Hypothalamus (tissue), 51 donors: ENCODE measurements at places on chromosomes 5 and 9.
A peak's percentile ranks its signal among the peaks of the same experiment; 100 is the strongest.

GRCh38 chr5:135150767-135151166 lies 116.7 kb upstream of the PITX1 start:
- DNase-seq = no peak

GRCh38 chr5:1914471-1914870 lies 31.7 kb upstream of the IRX4 start:
- DNase-seq = no peak

DNA sequence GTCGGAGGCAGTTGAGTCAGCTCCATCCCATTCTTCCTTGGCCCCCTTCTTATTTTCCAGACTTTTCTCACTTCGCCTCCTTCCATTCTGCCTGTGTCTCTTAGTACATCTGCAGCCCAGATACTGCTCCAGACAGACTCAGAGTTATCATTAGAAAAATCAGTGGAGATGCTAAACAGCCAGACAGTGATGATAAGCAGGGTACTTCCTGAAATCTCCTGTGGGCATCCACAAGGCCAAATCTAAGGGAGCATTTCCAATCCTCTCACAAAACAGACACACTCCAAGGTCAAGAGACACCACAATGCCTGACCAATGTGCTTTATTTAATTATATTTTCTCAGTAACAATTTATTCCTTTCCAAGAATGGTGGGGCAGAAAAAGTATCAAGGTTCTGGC lies 14.5 kb upstream of the RLN1 start:
- DNase-seq = no peak

GRCh38 chr5:84032324-84032723 lies 311.7 kb upstream of the HAPLN1 start:
- DNase-seq = no peak

DNA sequence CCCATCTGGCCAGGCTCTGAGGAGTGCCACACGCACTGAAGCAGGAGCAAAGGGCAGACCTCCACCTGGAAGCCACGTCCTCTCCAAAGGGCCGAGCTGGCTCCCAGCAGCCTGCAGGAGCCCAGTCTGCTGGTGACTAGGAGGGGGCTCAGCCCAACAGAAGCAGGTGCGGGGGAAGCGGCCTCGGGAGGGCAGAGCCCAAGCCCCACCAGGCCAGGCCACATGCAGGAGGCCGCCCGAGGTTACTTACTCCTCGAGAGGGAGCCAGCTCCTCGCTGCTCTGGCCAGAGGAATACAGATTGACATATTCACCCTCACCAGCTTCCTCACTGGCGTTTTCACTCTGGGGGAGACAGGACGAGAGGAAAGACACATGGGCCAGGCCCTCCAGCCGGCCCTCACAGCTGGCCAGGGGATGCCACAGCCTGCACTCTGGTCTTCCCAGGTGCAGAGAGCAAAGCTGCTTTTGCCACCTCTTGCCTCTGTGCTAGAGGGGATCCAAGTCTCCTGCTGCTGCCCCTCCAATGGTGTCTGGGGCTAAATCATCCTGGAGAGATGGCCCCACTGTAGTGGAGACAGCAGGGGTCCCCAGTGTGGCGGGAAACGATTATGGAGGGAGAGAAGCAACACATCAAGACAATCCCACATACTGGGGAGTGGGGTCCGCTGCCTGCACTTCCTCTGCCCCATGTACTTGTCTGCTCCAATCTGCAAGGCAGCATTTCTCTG lies 58.6 kb downstream of the PRRT1B start:
- DNase-seq = no peak

GRCh38 chr5:40172721-40173120 lies 507.0 kb upstream of the PTGER4 start:
- DNase-seq = no peak

DNA sequence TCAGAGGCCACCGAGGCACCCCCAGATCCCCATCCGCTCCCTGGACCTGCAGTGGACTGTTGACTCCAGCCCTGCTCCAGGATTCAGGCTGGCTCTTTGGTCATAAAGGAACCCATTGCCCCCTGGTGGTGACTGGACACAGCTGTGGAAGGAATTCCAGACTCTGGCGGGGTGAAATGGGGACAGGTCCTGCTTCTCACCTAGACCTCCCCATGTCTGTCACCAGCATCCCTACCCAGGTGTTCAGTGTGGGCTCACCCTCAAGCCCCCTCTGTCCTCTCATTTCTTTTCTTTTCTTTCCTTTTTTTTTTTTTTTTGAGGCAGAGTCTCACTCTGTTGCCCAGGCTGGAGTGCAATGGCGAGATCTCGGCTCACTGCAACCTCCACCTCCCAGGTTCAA lies 25.5 kb upstream of the STXBP1 start:
- DNase-seq = peak; percentile 73

GRCh38 chr5:121748686-121749085 lies 103.0 kb upstream of the FTMT start:
- no peak for DNase-seq

- no peak for DNase-seq
These were observed 177.1 kb downstream of the ATP10B start for GRCh38 chr5:160674901-160675300.

DNA sequence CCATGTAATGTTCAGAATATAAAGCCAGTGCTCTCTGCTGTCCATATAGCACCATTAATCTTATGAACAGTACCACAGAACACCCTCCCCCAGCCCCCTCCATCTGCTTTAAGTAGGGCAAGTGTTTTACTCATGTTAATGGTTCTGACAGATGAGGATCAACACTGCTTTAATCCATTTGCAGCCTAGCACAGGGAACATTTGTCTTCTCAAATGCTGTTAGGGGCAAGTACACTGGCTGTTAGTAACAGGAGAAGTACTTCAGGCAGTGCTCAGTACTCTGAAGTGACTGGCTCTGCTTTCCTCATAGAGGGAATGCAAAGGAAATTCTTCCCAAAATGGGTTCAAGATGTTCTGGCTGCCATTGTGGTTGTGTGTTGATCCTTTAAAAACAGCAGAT lies 202.6 kb downstream of the DCP2 start:
- DNase-seq = no peak

- DNase-seq = no peak
These were observed 7.4 kb downstream of the GALNT10 start for GRCh38 chr5:154197801-154198491.

DNA sequence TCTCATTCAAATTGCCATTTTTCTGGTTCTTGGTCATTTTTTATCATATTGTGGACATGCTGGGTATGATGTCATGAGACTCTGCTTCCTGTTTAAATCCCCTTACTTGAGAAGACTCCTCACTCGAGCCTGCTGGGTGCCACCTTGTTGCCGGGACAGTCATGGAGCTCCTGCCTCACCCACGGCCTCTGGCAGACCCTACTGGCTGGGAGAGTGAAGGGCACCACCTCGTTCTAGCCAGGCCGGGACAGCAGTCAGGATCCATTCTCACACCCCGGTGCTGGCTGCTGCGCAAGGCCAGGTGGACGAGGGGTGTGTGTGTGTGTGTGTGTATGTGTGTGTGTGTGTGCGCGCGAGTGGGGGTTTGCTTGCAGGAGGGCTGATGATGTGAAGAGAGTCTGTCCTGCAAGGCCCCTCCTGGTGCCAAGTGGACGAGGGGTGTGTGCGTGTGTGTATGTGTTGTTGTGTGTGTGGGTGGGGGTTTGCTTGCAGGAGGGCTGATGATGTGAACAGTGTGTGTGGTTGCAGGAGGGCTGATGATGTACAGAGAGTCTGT lies 4.4 kb downstream of the CEP72 start:
- no peak for DNase-seq

DNA sequence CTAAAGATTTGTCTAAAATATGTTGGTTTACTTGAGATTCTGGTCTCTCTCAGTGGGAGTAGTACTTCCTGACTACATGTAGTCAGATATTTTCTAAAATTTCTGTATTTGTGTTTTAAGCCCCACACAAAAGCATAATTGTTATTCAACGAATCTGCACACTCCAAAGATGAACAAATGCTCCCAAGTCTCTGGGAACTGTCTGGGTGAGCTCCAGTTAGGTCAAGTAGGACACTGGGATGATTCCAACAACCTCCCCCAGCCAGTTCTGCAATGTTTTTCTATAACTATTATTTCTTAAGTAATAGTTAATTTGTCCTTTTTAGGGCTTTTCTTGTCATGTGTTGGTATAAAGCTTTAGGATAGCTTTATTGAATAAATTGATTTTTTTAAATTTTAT lies 174.6 kb downstream of the FAM174A start:
- no peak for DNase-seq

DNA sequence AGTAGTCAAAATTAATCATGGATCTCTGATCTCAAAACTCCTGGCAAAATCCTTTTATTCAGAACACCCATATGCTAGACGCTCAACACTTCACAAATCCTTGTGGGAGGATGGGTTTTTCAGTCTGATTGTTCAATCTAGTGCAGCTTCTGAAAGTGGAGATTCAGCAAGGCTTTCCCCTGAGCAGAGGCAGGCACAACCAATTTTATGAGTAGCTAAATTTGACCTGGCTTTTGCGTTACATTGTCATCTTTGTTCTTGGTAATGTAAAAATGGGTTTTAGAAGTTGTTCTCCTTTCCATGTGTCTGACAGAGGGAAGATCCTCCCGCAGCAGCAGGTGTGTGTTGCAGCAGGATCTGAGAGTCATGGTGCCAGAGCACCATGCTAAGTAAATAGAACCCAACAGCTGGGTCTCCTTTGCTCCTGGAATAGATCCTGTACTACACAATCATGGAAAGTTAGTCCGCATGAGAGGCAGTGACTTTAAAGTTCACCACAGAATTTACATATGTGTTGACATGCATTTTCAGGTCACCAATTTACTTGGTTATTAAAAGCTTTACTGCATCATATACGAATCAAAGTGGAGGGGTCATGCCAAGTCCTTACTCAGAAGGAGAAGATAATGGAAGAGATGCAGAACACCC lies 70.1 kb upstream of the MEF2C start:
- no peak for DNase-seq

GRCh38 chr5:98576275-98576674 lies 197.2 kb upstream of the RGMB start:
- no peak for DNase-seq

- DNase-seq = no peak
These were observed 110.4 kb downstream of the TRPM6 start for GRCh38 chr9:74777136-74777879.

- DNase-seq = no peak
These were observed 106.2 kb downstream of the PRDM9 start for GRCh38 chr5:23613566-23613965.

DNA sequence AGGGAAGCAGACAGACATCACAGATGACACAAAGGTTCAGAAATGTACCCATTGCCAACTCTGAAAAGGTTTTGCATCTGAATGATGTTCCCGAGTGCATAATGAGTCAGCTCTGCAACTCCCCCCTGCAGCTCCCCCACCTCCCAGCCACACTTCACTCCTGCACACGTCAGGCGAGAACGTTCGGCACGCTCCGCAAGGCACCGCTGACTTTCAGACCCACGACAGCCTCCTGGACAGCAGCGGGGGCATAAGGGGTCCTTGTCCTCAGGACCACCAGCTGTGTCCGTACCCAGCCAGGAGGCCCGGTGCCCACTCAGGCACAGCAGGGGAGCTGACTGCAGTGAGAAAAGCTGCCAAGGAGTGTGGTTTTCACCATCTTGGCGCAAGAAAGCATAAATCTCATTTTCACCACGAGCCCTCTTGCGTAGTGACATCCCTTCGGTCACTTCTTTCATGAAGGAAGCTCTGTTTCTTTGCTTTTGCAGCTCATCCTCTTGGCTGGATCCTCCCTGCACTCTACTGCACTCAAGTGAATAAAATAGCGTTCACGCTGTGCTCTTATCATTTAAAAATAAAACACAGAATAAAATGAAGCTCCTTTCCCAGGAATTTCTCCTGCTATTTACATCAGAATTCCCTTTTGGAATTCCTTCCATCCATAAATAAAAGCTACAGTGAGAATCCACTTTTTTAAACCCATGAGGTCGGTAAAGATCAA lies 9.9 kb downstream of the GFPT2 start:
- no peak for DNase-seq

DNA sequence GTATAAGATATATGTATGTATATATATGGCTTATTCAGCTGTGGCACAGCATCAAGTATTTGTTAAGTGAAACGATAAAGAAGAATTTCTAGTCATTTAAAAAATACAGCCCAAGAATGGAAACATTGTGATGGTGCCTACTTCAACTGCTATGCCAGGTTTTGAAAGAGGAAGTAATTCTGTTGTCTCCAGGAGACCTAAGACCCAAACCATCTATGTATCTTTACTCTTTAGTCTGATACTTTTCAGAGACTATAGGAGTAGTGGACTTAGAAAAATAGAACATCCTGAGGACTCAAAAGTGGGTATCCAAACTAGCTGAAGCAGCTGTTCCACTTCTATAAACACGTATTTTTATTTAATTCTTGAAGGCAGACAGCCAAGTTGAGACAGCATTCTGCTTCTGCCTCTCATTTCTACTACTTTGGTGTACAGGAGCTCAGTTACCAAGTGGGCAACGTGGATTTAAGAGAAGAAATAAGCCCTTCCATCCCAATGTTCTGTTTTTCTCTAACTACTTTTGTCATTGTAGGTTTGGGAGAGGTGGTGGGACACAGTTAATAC lies 110.7 kb downstream of the RPS23 start:
- no peak for DNase-seq

DNA sequence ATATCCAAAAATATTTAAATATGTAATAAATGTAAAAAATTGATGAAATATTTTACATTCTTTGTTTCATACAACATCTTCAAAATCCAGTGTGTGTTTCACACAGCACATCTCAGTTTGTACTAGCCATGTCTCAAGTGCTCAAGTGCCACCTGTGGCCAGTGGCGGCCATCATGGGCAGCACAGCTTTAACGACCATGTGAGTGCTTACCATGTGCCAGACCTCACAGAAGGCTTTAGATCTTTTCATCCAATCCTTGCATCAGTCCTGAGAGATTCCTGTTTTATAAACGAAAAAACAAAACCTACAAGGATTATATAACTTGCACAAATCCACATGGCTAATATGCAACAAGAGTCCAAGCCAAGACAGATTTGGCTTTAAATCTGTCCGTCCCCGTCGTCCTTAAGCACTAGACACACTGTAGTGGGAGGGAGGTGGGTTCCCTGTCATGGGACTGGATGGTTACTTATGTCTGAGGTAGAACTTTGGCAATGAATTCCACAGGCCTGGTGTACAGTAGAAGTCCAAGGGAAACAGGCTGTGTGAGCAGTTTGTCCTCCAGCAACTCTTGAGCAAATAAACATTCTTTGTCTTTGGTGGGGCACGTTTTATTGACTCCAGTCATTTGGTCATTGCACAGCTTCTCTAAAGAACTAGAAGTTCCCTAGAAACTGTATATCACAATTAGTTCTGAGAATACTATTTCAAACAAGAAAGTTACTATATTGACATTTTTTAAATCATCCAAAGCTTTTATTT lies 25.0 kb upstream of the F2R start:
- no peak for DNase-seq

DNA sequence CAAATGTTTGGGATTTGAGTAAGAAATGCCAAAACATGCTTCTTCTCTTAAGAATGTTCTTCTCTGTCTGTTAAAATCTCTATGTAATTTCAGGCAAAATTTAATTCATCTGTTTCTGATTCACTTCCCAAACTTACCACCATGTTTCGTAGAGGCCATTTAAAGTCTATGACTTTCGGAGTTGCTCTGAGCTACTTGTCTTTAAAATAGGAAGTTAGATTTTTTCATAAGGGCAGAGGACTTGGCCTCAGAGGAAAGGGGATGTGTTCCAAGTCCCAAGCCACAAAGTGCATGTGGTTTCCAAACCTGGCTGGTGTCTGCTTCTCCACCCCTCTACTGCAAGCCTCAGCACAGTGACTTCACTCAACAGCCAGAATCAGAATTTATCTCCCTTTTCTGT lies 111.3 kb upstream of the ADRA1B start:
- no peak for DNase-seq
